H54 (cell line): ENCODE measurements at places on chromosomes 2 and 18.

- no peak for DNase-seq
These were observed 79.1 kb downstream of the AP1S3 start for GRCh38 chr2:223758131-223758840.

DNA sequence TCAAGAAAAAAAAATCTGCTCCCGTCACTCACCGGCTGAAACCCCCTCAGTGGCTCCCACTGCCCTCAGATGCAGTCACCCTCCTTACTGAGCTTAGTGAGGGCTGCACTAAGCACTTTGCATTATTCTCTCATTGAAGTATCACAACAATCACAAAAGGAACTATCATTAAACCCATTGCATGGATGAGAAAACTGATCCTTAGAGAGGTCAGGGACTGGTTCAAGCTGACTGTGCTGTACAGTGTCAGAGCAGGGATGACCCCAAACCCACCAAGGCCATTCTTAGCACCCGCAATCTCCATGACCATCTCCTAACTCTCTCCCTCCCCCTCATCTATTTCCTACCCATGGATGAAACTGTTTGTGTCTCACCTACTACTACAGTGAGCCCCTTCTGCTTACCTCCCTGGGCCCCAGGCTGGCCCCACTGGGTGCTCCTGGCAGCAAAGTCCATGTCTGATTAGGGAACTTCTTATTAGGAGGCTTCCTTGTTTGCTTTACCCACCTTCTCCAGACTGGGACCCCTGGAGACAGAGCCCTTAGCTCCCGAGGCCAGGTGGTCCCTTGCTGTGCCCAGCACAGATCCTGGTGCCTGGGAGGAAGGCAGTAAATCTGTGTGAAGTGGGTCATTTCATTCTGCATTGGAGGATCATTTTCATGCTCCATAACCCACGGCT is 139.3 kb upstream of the ID2 start:
- DNase-seq, result no peak

- no peak for DNase-seq
These were observed 1667.8 kb downstream of the LRP1B start for GRCh38 chr2:140462990-140463389.

GRCh38 chr2:241695651-241696050 is 6.2 kb upstream of the ING5 start:
- DNase-seq, result no peak

GRCh38 chr2:20501974-20502373 is 55.1 kb downstream of the RHOB start:
- DNase-seq, result no peak
